ENCODE measurements at places on chromosomes 5 and 9. TPM values are rescaled to one million over a fixed set of nuclear protein-coding genes. Genes with fewer than 3 reads are reported as not detected.

DOLPP1 gene
- total RNA-seq, result 16.4 TPM

DNAI1 gene
- total RNA-seq, result 0.34 TPM

SLC6A3 gene
- total RNA-seq, result not detected

F2R gene
- 1.4 TPM for total RNA-seq

CARD9 gene
- total RNA-seq, result 0.98 TPM

WDR31 gene
- 2.1 TPM for total RNA-seq

EPB41L4B gene
- total RNA-seq, result 0.33 TPM

GRCh38 chr9:38243993-38244392, 148.5 kb upstream of the ALDH1B1 start:
- DNase-seq, result no peak

DNA sequence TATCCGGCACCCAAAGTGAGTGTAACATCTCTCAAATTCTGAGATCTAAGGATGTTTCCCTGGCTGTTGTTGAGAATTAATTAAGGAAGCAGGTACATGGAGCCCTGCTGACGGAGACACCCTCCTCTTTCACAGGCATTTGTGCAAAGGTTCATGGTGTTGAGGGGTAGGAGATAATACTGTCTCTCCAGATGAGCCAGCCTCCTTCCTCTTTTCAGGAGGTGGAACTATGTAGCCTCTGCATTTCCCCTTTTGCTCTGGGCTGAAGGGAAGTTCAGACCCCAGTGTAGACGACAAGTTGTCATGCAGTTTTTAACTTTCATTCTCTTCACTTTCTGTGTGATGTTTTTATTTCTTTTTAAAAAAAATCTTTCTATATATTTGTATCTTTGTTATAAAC, 107.5 kb downstream of the GALNT10 start:
- no peak for DNase-seq

- peak; percentile 46 for DNase-seq
Observed at GRCh38 chr5:58925627-58926540, 343.0 kb downstream of the RAB3C start.

- no peak for DNase-seq
Observed at GRCh38 chr5:155263381-155263780, 249.8 kb downstream of the KIF4B start.

DNA sequence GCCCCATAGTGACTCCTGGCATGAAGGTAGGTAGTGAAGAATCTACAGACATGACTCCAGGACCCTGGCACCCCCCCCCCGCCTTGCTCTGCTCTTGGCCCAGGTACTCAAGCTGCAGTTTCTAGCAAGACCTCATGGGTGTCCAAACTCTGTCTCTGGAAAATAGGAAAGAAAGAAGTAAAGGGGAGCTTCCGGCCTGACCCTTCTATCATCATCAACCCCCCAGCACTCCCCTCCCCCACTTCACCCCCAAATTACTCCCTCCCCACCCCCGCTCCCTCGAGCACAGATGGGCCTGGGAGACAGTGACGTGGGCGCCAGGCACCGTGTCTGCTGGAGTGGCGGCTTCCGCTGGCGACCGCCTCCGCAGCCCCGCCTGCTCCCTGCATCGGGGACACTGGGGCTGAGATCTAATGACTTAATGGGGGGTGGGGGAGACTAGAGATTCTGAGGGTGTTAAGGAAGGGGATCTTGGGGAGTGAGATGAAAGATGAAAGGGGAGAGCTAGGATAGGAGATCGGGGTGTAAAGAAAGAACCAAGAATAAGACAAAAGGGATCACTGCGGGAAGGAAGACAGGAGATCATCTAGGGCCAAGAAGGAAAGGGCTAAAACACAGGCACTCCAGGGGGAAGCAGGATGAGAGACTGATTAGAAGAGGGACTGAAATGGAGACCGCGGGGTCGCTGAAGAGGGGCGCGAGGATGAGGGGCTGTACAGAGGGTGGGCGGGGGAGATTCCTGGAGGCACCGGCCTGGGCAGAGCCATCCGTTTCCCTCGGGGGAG, 1.1 kb upstream of the DNAJB5 start:
- peak; percentile 78 for DNase-seq

GRCh38 chr5:120098426-120098825, 365.7 kb upstream of the PRR16 start:
- no peak for DNase-seq

GRCh38 chr9:30943446-30944224, 1440.8 kb upstream of the ACO1 start:
- DNase-seq, result no peak

GRCh38 chr9:20095430-20096092, 306.7 kb upstream of the SLC24A2 start:
- DNase-seq, result no peak
